T-helper 2 cell treated with Interferon-gamma antibody and Interleukin-4, amounts not matched to agents 5 μg/mL and 100 μg/mL, for 36 hours (primary cell): ENCODE measurements at places on chromosomes 7 and 10.

- DNase-seq = no peak
- H3K4me3 ChIP-seq = no peak overlapping the region
- H3K4me1 ChIP-seq = no peaks in the 10 kb centered on the region
- no peak overlapping the region for H3K27ac ChIP-seq
- H3K36me3 ChIP-seq = no peaks in the 10 kb centered on the region
Observed at GRCh38 chr7:79528421-79528820, 75.0 kb upstream of the MAGI2 start.

DNA sequence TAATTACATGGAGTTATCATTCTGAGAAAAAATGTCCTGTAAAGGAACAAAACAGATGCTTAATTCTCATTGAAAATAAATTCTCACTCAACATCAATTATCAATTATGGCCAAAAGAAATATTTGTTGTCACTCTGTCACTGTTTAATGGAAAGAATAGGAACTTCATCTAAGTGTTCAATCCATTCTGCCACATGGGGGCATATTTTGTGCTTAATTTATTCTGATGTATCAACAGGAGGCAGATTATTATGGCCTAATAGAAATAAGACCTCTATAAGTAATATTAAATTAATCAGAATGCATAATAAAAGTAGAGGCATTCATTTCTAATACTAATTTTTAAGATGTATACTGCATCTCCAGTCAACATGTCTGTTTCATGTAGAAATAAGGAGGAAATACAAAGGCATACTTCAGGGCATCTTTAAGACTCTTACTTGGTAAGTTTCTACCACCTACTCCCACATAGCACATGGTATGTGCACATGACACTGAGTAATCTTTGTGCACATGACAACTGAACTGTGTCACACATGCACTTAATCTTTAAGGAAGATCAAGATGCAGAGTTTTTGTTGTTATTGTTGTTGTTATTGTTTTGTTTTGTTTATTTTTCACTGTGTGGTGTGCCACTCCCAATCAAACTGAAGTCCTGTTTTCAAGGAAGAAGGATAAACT is 420.4 kb upstream of the SEMA3A start:
- no peak overlapping the region for H3K4me3 ChIP-seq
- no peaks in the 10 kb centered on the region for H3K36me3 ChIP-seq
- H3K27me3 ChIP-seq = no peaks in the 10 kb centered on the region
- DNase-seq = no peak
- H3K27ac ChIP-seq = no peak overlapping the region

DNA sequence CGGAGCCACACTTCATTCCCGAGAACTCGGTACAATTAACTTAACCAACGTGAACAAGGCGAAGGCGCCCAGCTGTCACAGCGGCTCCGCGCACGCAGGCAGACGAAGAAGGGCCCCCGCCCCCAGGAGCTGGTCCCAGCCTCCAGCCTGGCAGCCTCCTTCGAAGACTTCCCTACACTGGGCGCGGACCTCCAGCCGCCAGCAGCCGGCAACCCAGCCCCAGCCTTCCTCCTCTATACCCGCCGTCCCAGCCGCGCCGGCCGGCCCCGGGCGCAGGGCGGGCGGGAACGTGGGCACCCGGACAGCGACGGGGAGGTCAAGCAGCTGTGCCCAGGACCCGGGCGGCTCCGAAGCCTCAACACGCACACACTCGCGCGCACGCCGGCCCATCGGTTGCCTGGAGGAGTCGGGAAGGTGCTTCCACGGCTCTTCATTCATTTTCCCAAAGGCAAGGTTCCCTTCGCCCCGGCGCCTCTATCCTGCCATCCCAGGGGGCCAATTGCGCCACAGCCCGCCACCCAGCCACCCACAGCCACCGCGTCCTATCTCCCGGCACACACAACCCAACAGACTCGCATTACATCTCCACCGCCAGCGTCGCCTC is 1.6 kb downstream of the CHST15 start:
- no peaks in the 10 kb centered on the region for H3K36me3 ChIP-seq
- H3K27ac ChIP-seq = no peak overlapping the region
- H3K4me3 ChIP-seq = no peak overlapping the region
- peaks cover 60% of the 10 kb centered on the region for H3K27me3 ChIP-seq
- no peak for DNase-seq
- H3K4me1 ChIP-seq = no peaks in the 10 kb centered on the region

DNA sequence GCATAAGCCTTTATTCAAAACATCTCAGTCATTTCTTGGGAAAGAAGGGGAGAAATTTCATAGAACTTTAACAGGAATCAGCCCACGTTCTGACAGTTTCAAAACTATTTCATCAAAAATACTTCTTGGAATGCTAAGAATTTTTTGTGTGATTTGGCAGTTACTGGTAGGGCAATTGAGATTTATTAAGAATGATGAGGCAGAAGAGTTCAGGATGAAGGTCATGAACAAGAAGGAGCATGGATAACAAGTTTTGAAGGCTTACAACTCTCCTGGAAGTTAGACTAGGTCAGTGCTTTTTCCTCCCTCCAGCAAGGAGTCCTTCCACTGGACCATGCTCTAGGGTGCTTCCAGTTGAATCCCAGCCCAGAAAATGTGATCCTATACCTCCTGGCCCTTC is 569.9 kb downstream of the ANKRD7 start:
- H3K4me3 ChIP-seq = no peak overlapping the region
- no peak overlapping the region for H3K27ac ChIP-seq
- no peak for DNase-seq
- no peaks in the 10 kb centered on the region for H3K4me1 ChIP-seq
- H3K27me3 ChIP-seq = no peaks in the 10 kb centered on the region

DNA sequence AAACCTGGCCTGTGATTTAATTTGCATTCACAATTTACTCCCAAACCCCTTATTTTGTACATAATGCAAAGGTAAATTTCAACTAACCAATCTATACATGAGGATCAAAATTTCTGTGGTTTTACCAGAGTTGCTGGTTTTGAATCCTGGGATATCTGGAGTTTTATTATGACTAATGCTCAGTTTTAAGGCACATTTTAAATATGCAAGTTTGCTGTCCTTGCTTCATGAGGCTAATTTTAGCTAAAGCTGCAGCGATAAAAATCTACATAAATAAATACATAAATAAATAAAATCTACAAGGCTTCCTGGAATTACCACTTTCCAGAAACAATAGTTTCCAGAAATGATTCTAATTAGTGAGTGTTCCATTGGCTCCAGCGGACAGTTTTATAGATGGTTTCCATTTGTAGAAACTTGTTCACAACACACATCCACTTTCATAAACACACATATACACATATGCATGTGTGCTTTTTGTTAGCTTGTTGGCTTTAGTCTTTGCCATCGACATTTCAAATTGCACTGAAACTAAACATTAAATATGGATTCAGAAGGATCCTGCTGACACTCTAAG is 339.5 kb upstream of the NRP1 start:
- H3K27me3 ChIP-seq = no peaks in the 10 kb centered on the region
- H3K4me3 ChIP-seq = no peak overlapping the region
- DNase-seq = no peak
- H3K4me1 ChIP-seq = no peaks in the 10 kb centered on the region
- H3K27ac ChIP-seq = no peak overlapping the region
- H3K36me3 ChIP-seq = no peaks in the 10 kb centered on the region

DNA sequence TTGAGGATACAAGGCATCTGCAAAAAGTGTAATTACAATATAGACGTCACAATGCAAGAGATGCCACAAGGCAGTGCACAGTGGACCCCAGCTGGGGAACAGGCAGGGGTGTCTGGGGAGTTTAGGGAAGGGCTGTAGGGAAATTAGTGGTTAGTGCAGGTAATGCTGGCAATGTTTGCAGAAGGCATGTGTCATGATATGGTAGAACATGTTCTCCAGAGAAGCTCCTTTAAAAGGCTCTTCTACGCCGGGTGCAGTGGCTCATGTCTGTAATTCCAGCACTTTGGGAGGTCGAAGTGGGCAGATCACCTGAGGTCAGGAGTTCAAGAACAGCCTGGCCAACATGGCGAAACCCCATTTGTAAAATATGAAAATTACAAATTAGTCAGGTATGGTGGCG is 98.0 kb downstream of the JCAD start:
- H3K27ac ChIP-seq = no peak overlapping the region
- no peak overlapping the region for H3K4me3 ChIP-seq
- no peaks in the 10 kb centered on the region for H3K36me3 ChIP-seq
- H3K4me1 ChIP-seq = no peaks in the 10 kb centered on the region

- peaks cover 28% of the 10 kb centered on the region for H3K36me3 ChIP-seq
- no peaks in the 10 kb centered on the region for H3K27me3 ChIP-seq
- peaks cover 41% of the 10 kb centered on the region for H3K4me1 ChIP-seq
- DNase-seq = peak; percentile 22
- H3K4me3 ChIP-seq = peak overlapping the region; percentile 79
Observed at GRCh38 chr7:4739528-4739992, 35.9 kb upstream of the AP5Z1 start.

- no peak for DNase-seq
- H3K4me3 ChIP-seq = no peak overlapping the region
- peaks cover 2% of the 10 kb centered on the region for H3K4me1 ChIP-seq
- H3K36me3 ChIP-seq = no peaks in the 10 kb centered on the region
- H3K27me3 ChIP-seq = peaks cover 16% of the 10 kb centered on the region
Observed at GRCh38 chr10:132314336-132314735, 6.6 kb upstream of the STK32C start.

GRCh38 chr10:98433881-98434732 is 12.6 kb downstream of the HPS1 start:
- no peaks in the 10 kb centered on the region for H3K4me1 ChIP-seq
- H3K36me3 ChIP-seq = peaks cover 66% of the 10 kb centered on the region
- H3K4me3 ChIP-seq = no peak overlapping the region
- DNase-seq = no peak
- no peaks in the 10 kb centered on the region for H3K27me3 ChIP-seq

- no peak for DNase-seq
- H3K4me3 ChIP-seq = no peak overlapping the region
- H3K4me1 ChIP-seq = no peaks in the 10 kb centered on the region
- no peaks in the 10 kb centered on the region for H3K36me3 ChIP-seq
- no peaks in the 10 kb centered on the region for H3K27me3 ChIP-seq
Observed at GRCh38 chr7:29454899-29455451, 108.7 kb upstream of the PRR15 start.

DNA sequence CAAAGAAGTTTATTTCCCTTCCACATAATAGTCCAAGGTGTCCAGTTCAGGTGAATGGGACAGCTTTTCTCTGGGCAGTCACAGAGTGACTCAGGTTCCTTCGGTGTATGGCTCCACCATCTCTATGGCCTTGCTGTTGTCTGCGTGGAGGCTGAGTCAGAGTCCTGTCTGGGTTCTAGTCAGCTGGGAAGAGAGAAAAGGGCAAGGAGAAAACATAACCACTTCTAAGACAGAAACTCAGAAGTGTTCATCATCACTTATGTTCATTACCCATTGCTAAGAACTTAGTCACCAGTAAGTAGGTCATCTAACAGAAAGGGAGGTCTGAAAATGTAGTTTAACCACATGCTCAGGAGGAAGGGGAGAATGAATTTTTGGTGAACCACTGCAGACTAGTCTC is 32.4 kb upstream of the CCDC7 start:
- H3K27ac ChIP-seq = no peak overlapping the region
- H3K36me3 ChIP-seq = no peaks in the 10 kb centered on the region
- H3K27me3 ChIP-seq = peaks cover 7% of the 10 kb centered on the region
- peaks cover 5% of the 10 kb centered on the region for H3K4me1 ChIP-seq
- peak; percentile 45 for DNase-seq
- no peak overlapping the region for H3K4me3 ChIP-seq

GRCh38 chr7:3140834-3141233 is 97.2 kb upstream of the CARD11 start:
- H3K4me1 ChIP-seq = no peaks in the 10 kb centered on the region
- DNase-seq = no peak
- no peak overlapping the region for H3K4me3 ChIP-seq
- H3K36me3 ChIP-seq = no peaks in the 10 kb centered on the region
- H3K27ac ChIP-seq = no peak overlapping the region
- peaks cover 6% of the 10 kb centered on the region for H3K27me3 ChIP-seq

- no peaks in the 10 kb centered on the region for H3K27me3 ChIP-seq
- H3K4me1 ChIP-seq = peaks cover 1% of the 10 kb centered on the region
- H3K36me3 ChIP-seq = peaks cover 45% of the 10 kb centered on the region
- no peak overlapping the region for H3K27ac ChIP-seq
- DNase-seq = no peak
Observed at GRCh38 chr10:102024799-102025198, 31.2 kb downstream of the ARMH3 start.

GRCh38 chr10:927131-927530 is 4.4 kb downstream of the LARP4B start:
- no peak for DNase-seq
- no peak overlapping the region for H3K27ac ChIP-seq
- H3K4me1 ChIP-seq = peaks cover 39% of the 10 kb centered on the region
- peaks cover 38% of the 10 kb centered on the region for H3K36me3 ChIP-seq

GRCh38 chr10:44280226-44281014 is 104.5 kb downstream of the CXCL12 start:
- DNase-seq = no peak
- no peak overlapping the region for H3K27ac ChIP-seq
- no peaks in the 10 kb centered on the region for H3K4me1 ChIP-seq
- no peaks in the 10 kb centered on the region for H3K27me3 ChIP-seq

GRCh38 chr7:155412416-155413253 is 45.3 kb upstream of the EN2 start:
- no peak overlapping the region for H3K4me3 ChIP-seq
- no peaks in the 10 kb centered on the region for H3K4me1 ChIP-seq
- H3K36me3 ChIP-seq = no peaks in the 10 kb centered on the region
- no peak overlapping the region for H3K27ac ChIP-seq
- H3K27me3 ChIP-seq = peaks cover 7% of the 10 kb centered on the region

DNA sequence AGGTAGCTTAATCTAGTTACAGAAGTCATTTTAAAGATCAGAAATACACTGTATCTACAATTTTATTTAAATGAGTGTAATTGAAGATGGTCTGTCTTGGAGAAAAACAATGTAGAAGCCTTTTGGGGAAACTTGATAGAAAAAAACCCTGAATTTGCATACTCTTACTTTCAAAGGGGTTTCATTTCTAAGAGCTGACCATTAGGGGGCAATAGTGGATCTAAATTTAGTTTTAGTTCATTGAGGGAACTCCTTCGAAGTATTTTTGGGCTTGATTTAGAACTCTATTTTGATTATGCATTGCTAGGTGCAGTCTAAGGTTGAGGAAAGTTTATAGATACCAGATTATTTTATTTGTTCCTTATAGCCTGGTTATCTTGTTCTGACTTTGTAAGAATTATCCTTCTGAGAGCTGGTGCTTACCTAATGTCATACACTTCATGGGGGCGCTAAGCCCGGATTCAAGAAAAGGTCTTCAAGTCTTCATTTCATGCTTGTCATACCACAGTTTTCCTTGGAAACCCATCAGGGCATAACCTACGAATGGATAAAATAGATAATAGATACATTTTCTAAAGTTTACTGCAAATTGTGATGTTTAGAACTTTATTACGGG is 69.1 kb upstream of the MXI1 start:
- DNase-seq = no peak
- peaks cover 24% of the 10 kb centered on the region for H3K4me1 ChIP-seq
- H3K27me3 ChIP-seq = peaks cover 5% of the 10 kb centered on the region
- no peak overlapping the region for H3K27ac ChIP-seq
- H3K36me3 ChIP-seq = peaks cover 12% of the 10 kb centered on the region

GRCh38 chr10:47042780-47043750 is 131.8 kb downstream of the PTPN20 start:
- DNase-seq = no peak
- H3K27me3 ChIP-seq = peaks cover 3% of the 10 kb centered on the region
- no peak overlapping the region for H3K27ac ChIP-seq
- H3K4me1 ChIP-seq = peaks cover 4% of the 10 kb centered on the region
- no peak overlapping the region for H3K4me3 ChIP-seq
- H3K36me3 ChIP-seq = no peaks in the 10 kb centered on the region

GRCh38 chr10:14478604-14479003 is 147.9 kb upstream of the FRMD4A start:
- peaks cover 26% of the 10 kb centered on the region for H3K27me3 ChIP-seq
- H3K36me3 ChIP-seq = no peaks in the 10 kb centered on the region
- no peaks in the 10 kb centered on the region for H3K4me1 ChIP-seq
- H3K4me3 ChIP-seq = no peak overlapping the region
- no peak for DNase-seq
